ENCODE measurements at places on chromosomes 3 and 15. TPM values are rescaled to one million over a fixed set of nuclear protein-coding genes. Genes with fewer than 3 reads are reported as not detected.

The TTLL13 gene
- not detected for total RNA-seq

DNA sequence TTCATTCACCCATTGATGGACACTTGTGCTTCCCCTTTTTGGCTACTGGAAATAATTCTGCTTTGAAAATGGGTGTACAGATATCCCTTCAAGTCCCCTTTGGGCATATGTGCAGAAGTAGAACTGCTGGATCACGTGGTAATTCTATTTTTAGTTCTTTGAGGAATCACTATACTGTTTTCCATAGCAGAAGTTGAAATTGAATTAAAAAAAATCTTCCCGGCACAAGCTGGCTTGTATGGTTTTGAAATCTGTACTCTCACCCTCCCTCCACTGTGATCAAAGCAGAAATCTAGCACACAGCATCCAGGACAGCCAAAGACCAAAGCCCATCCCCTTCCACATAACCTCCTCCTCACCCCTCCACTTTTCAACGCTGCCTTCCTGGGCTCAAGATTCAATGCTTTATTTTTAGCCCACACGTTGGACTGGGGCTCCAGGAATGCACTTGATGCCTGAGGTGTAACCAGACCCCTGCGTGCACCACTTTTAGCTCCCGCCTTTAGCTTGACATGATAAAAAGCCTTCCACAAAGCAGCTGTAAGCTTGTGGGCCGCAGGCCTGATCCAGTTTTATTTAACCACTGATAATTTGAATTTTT is 29.9 kb downstream of the TMEM40 start:
- DNase-seq = no peak

- no peak for DNase-seq
Observed at GRCh38 chr3:128260275-128260674, 107.0 kb downstream of the EEFSEC start.

DNA sequence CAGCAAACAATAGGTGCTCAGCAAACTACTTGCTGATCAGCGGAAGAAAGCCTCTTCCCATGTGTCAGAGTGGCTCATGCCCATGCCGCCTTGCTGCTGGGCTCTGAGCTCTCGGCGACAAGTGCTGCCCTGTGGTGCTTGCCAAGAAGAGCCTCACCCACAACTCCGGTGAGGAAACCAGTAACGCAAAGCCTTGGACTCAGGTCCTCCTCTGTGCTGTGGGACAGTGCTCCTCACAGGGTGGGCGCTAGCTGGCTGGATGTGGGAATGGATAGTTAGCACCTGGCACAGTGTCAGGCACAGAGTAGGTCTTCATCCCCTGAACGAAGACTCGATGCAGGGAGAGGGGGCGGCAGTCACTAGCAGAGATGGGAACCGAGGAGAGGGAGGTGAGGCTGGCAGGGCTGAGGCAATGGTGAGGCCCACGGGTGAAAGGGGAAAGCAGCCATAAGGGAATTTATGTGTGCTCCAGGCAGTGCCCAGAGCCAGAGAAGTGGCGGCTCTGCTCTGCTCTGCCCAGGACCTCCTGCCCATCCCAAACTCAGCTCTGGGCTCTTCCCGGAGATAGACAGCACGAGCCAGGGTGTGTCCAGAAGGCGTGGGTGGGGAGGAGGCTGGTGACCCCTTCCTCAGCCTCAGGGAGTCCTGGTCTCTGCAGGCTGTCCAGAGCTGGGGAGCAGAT is 55.7 kb downstream of the IQSEC1 start:
- DNase-seq = no peak

- DNase-seq = no peak
Observed at GRCh38 chr3:102478160-102478559, 43.3 kb downstream of the ZPLD1 start.

The NME9 gene
- not detected for total RNA-seq

The CIDEC gene
- total RNA-seq = not detected

GRCh38 chr3:50274371-50275104 is 4.3 kb upstream of the LSMEM2 start:
- peak; percentile 68 for DNase-seq

GRCh38 chr3:74301056-74301455 is 313.4 kb downstream of the CNTN3 start:
- DNase-seq = no peak

The CCR3 gene
- total RNA-seq = not detected

The MUC4 gene
- not detected for total RNA-seq

GRCh38 chr3:169137076-169137475 is 526.4 kb downstream of the MECOM start:
- no peak for DNase-seq

The CPLX3 gene
- not detected for total RNA-seq

The SQOR gene
- total RNA-seq = 86.1 TPM

DNA sequence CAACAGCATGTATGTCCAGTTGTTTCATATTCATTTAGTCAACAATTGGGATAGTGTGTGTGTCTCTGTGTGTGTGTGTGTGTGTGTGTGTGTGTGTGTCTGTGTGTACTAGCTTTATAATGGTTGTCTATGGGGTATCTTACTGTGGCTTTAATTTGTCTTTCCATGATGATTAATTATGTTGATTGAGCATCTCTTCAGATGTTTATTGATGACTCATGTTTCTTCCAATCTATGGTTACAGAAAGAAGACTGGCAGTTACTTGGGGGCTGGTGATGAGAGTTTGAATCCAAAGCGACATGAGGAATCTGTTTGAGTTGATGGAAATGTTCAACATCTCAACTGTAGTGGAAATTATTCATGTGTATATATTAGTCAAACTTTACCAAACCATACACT is 440.1 kb downstream of the ZNF385D start:
- no peak for DNase-seq

DNA sequence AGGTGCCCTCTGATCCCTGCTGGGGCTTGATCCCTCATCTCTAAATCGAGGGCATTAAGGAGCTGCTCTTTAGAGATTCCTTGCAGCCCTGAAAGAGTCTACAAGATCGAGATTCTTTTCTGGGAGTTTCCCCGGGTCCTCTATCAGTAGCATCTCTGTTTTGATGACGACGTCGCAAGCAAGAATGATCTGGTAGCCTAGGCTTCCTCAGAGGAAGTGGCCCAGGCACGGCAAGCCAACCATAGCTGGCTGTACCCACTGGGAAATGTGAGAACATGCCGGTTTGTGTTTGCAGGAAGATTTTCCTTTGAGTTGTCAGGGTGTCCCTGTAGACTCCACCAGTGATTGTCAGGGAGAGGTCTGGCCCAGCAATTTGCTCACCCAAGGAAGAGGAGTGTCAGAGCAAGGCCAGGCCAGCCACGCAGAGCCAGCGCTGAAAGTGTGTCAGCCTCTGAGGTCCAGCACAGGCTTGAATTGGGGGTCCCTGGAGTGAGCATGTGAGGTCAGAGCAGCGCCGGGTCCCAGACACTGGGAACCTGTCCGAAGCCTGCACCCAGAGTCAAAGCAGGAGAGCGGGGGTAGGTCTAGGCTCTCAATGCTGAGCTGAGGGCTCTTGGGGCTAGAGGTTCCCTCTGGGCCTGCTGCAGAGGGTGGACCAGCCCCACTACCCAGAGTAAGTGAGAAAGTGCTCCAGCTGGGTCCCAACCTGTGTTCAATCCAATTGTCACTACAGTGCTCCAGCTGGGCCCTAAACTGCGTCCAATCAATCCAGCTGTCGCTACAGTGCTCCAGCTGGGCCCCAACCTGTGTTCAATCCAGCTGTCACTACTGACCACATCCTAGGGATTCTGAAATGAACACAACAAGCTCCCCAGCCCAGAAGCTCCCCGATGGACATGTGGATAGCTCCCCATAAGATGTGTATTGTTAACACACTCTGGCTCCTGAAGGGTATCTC is 95.7 kb downstream of the CHDH start:
- DNase-seq = no peak

The CLDN16 gene
- total RNA-seq = not detected

DNA sequence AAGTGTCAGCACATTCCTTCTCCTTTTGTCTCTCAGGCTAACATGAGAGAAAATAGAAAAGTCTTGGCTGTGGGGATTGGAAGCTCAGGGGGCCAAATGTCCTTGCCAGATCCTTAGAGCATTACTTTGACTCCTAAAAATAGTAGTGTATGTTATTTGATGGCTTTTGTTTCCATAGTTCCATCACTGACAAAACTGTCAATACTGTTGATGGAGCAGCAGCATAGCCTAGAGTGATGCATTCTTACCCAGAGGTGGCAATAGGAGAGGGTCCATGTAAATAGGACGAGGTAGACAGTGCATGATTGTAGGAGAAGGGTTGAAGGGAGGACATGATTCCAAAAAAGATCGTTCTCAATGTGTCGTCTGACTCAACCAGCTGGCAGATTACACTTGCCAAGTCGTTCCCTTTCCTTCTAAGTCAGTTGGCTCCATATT is 282.7 kb upstream of the TPRG1 start:
- no peak for DNase-seq

The SPESP1 gene
- not detected for total RNA-seq

GRCh38 chr3:121414924-121415323 is 130.9 kb downstream of the POLQ start:
- DNase-seq = no peak

GRCh38 chr3:123609063-123609462 is 24.2 kb upstream of the HACD2 start:
- DNase-seq = no peak

DNA sequence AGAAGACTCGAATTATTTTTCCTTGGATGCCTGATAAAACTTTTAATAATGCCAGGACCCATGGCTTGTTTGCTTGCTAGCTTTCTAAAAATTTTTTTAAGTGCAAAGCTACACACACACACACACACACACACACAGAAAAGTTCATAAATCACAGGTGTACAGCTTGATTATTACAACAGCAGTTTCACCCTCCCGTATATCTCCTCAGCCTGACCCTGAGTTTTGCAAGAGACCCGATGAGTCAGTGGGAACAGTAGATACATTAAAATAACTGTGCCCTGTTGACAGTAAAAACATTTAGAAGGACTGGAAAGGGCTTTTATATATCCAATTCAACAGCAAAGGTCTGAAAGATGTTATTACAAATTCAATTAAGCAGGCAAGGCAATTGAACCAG is 46.7 kb downstream of the EMC4 start:
- peak; percentile 80 for DNase-seq

The TIPIN gene
- 14.2 TPM for total RNA-seq

DNA sequence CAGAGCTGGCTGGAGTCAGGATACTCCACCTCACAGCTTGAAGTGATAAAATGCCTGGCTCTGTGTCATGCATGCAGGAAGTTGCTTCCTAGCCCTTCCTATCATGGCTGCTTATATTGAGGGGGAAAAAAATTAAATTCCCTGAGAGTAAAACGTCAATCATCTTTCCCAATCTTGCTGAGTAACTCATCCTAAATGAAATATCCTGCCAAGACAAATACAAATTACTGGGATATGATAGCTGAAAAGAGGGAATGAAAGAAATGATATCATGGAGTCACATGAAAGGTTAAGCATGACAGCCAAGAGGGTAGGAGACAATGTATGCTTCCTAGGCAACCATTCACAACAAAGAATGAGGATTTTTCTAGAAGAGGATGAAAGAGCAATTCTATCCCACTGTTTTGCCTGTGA is 110.6 kb downstream of the ABI3BP start:
- DNase-seq = peak; percentile 71

DNA sequence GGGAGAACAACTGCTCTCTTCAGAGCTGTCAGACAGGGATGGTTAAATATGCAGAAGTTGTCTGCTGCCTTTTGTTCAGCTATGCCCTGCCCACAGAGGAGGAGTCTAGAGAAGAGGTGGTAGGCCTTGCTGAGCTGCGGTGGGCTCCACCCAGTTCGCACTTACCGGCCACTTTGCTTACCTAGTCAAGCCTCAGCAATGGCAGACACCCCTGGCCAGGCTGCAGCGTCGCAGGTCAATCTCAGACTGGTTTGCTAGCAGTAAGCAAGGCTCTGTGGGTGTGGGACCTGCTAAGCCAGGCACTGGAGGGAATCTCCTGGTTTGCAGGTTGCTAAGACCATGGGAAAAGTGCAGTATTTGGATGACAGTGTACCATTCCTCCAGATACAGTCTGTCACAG is 12.3 kb upstream of the TMEM45A start:
- DNase-seq = no peak

GRCh38 chr3:123331651-123332050 is 117.2 kb downstream of the ADCY5 start:
- no peak for DNase-seq

The GPR149 gene
- not detected for total RNA-seq

The PIGZ gene
- total RNA-seq = 3.7 TPM

DNA sequence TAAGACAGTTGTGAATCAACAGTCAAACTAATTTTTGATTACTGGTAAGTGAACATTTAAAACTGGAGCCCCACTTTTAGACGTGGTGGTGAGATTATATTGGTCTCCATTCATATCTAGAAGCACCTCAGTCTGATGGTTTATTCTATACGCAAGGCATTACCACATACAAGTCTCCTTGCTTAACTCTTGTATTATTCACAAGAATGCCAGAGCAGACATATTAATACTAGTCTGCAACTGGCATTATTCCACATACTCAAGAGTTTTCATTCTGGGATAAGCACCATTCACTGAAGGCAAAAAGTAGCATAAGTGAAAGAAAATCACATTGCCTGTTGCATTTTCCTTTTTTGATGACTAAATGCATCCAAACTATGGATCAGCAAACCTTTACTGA is 36.9 kb upstream of the MEIS2 start:
- DNase-seq = no peak

- DNase-seq = no peak
Observed at GRCh38 chr15:77387365-77388105, 32.4 kb downstream of the PEAK1 start.

The MYLK gene
- 8.7 TPM for total RNA-seq

- peak; percentile 73 for DNase-seq
Observed at GRCh38 chr3:113436809-113437208, 4.5 kb downstream of the CFAP44 start.

The AHSG gene
- not detected for total RNA-seq

The PLA2G4D gene
- total RNA-seq = 0.17 TPM

The PPP2R3A gene
- 9.4 TPM for total RNA-seq

GRCh38 chr15:93179072-93179471 is 90.1 kb upstream of the RGMA start:
- DNase-seq = no peak

- DNase-seq = no peak
Observed at GRCh38 chr3:21417991-21418390, 333.0 kb downstream of the ZNF385D start.

GRCh38 chr15:38002883-38003477 is 68.5 kb downstream of the TMCO5A start:
- peak; percentile 80 for DNase-seq

The SH3GL3 gene
- 3.6 TPM for total RNA-seq

DNA sequence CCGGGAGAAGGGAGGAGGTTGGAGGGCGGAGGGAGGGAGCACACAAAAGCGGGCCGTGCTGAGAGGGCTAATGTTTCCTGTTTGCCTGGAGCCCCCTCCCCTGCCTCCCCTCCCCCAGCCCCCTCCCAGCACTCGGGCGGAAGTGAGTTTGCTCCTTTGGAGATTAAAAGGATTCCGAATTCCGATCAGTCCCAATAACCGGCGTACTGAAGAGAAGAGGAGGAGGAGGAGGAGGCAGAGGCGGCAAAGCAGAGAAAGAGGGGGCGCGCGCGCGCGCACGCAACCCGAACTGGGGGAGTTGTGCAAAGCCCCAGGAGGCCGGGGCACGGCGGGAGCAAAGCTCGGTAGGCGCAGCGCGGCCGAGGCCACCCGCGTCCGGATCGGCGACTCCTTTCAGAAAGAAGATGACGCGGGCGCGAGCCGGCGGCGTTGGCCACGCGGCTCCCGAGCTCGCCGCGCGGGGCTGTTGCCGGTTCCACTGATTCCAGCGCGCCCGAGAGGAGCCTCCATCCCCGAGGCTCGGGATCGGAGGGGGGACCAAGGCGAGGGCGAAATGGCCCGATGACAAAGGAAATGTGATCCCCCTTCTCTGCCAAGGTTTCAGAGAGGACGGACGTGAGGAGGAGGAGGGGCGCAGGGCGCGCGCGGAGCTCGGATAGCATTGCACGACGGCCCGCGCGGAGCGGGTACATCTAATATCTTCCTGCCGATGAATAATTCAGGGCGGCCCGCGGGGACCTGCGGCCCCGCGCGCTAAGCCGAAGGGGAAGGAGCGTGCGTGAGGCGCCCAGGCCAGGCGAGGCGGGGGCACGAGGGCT is 1.1 kb upstream of the TRIM71 start:
- DNase-seq = no peak

Measured in PC-3 (cell line).